NCI-H446 treated with DMSO at 0.1 percent for 48 hours (cell line): ENCODE measurements at places on chromosomes 6 and 20.

DNA sequence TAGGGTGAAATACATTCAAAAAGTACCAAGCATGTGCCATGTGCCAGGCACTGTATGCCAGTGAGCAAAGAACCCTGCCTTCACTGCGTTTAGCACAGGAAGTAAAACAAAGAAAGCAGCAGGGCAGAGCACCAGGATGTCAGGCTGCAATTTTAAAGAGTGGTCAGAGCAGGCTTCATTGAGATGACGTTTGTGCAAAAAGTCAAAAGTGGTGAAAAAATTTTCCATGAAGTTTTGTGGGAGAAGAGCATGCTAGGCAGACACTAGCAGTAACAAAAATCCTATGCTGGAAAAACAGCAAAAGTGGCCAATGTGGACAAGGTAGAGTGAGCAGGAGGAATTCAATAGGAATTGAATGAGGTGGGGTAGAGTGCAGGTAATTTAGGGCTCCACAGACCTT, 31.3 kb downstream of the AKIRIN2 start:
- DNase-seq = no peak

- DNase-seq = no peak
Observed at GRCh38 chr6:141513830-141514229, 618.9 kb upstream of the GJE1 start.

GRCh38 chr6:37938909-37939308, 119.4 kb downstream of the ZFAND3 start:
- DNase-seq = no peak

DNA sequence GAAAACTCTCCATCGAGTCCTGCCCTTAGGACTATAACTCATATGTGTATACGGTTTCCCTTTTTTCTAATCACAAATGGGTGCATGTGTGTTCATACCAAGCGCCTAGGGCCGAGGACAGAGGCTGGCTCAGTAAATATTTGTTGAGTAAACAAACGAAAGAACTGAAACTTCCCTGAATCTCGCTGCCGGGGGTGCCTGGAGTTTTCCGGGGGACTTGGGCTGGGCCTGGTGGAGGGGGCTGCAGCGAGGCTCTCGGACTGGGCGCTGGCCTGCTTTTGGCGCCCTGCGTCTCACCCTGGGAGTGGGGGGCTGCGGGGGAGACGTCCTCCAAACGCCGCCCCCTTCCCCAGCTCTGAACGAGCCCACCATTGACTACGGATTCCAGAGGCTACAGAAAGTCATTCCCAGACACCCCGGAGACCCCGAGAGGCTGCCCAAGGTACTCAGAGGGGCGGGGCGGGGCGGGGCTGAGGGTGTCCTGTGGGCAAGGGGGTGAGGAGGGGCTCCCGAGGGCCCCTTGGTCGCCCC, 49.0 kb downstream of the CPXM1 start:
- no peak for DNase-seq

DNA sequence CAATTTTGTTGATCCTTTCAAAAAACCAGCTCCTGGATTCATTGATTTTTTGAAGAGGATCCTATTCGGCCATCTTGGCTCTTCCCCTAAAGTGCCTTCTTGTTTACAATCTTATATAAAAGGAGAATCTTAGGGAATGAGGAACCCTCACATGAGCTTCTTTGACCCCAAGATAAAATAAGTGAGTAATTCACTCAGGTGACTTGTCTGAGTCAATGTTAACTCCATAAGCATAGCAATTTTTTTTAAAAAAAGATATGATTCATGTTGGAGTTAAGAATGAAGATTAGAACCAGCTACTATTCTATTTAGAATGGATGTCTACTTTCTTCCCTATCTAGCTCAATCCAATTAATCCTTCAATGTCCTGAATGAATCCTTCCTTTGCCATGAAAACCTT, 21.0 kb downstream of the WASF1 start:
- no peak for DNase-seq

DNA sequence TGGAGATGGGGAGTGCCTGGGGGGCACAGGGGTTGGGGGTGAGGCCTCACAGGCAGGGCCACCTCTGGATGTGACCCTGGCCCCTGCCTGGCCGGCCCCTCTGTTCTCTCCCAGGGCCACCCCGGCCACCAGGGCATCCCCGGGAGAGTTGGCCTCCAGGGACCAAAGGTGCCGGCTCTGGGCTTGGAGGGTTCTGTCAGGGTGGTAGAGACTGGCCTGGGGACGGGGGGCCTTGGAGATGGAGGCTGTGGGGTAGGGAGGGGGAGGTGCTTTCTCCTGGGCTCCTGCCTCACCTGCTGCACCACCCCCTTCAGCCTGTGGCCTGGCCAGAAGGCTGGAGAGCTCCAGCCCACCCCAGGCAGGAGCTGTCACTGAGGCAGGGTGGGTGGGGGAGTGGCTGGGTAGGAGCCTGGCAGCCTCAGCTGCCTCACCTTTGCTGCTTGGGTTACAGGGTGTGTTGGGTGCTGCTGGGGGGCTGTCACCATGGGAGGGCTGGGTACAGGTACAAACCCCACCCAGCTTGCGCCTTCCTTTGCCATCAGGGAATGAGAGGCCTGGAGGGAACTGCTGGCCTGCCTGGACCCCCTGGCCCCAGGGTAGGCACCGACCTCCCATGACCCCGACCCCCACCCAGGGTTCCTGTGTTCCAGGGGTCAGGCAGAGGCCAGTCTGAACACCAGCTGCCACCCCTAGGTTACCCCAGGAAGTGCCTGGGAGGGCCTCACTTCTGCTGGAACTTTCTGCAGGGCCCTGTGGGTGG, 32.7 kb downstream of the COL20A1 start:
- no peak for DNase-seq

- DNase-seq = no peak
Observed at GRCh38 chr6:15430186-15430585, 184.3 kb downstream of the JARID2 start.

DNA sequence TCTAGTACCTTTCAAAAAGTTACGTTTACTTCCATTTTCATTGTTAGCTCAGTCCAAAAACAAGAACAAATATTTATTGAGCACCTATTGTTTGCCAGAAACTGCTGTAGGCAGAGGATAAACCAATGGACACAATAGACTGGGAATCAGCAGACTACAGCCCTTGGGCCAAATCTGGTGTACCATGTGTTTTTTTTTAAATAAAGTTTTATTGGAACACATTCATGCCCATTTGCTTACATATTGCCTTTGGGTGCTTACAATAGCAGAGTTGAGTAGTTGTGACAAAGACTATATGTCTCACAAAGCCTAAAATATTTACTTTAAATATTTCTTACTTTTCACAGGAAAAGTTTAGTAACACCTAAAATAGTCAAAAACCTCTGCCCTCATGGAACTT, 216.1 kb downstream of the COL9A1 start:
- DNase-seq = no peak

- DNase-seq = no peak
Observed at GRCh38 chr6:106385530-106385929, 25.0 kb downstream of the CRYBG1 start.

DNA sequence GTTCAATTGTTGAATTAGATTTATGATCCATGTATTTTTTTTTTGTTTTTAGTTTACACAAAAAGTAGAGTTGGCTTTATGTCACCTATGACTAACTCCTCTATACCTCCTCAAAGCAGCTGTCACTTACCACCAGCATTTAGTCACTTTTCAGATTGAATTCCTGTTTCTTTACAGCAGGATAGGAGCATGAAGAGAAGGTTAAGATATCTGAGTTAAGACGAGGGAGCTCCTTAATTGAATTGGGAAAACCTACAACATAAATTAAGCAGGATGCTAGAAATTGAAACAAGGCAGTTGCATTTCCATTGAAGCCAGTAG, 237.2 kb downstream of the FARS2 start:
- no peak for DNase-seq

GRCh38 chr6:11012976-11013720, 31.0 kb downstream of the ELOVL2 start:
- no peak for DNase-seq

DNA sequence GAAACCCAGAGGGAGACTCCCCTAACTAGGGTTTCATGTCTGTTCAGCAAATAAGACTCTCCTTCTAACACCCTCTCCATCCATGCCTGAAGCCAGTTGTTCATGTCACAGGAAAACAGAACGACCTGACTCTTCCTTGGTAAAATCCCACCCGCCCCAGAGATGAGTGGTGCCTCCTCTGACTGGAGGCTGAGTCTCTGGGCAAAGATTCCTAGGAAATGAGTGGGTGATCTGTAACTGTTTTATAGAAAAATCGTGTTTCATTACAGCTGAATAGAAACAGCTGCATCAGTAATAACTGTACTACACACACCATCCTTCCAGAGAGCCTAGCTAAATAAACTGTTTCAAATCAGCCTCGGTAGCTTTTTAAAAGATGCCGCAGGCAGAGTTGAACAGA, 37.4 kb upstream of the MRPS10 start:
- no peak for DNase-seq

GRCh38 chr20:45987108-45987780, 15.2 kb upstream of the ZNF335 start:
- no peak for DNase-seq

GRCh38 chr6:97594844-97595243, 311.8 kb upstream of the MMS22L start:
- no peak for DNase-seq

GRCh38 chr6:82074556-82074955, 173.0 kb downstream of the IBTK start:
- no peak for DNase-seq

DNA sequence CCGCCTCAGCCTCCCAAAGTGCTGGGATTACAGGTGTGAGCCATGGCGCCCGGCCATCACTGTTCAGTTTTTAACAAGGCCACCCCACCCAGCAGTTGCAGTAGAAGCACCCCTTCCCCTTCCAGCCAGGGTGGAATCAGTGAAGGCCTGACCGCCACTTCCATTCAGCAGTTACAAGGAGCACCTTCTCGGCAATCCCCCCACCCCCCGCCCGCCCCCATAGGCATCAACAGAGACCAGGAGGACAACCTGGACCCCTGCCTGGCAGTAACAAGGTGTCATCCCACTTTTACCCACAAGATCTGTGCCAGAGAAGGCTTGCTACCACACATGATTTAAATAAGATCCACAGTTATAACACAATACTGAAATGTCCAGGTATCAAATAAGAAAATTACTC, 23.1 kb downstream of the NCR2 start:
- no peak for DNase-seq

DNA sequence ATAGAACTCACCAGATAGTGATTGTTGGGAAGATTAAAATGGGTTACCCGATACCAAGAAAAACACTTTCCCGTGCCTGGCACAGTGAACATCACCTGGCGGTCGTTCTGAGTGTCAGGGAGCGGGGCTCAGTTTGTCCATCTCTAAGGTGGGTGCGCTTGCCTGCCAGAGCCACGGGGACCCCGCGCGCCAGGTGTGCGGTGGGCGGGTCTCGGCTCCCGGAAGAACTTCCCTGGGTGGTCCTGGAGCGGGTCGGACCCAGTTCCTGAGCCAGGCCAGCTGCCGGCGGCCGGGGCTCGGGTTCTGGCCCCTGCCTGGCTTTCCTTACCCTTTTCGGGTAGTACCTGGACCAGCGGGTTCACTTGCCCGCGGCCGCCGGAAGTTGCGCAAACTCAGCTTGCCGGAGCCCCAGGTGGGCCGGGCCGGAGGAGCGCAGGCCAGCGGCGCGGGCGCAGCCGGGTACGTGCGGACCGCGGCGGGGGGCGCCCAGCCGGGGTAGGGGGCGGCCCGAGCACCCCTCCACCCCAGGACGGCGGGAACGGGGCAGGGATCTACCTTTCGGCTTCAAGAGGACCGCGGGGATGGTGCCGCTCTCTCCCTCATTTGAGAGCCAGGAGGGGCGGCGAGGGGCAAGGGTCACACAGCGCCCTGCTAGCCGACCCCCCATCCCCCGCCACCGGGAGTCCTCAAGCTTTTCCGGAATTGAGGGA, 7.5 kb downstream of the FAM110A start:
- no peak for DNase-seq

DNA sequence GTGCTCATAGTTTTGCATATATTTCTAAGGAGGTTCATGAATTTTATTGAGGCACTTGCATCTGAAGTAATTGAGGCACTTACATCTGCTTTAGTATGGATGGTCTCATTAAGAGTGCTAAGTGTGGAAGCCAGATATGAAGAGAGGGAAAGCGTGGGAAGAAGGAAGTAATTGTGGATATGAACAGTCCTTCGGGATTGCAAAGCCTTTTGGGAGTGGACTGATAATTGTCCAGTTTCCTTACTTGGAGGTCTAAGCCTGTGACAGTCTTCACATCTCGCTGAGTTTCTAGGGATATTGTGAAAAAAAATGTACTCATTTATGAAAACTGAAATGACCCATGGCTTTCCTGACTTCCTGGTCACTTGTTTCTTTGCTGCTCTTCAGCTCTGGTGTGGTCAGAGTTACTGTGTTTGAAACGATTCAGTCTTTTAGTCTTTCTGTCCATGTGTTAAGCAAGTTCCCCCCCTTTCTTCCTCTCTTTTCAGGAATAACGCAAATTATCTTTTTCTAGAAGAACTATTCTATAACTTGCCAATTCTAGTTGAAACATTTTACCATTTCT, 137.3 kb downstream of the ZFAND3 start:
- DNase-seq = no peak

GRCh38 chr6:107816818-107817217, 7.3 kb downstream of the SCML4 start:
- no peak for DNase-seq

DNA sequence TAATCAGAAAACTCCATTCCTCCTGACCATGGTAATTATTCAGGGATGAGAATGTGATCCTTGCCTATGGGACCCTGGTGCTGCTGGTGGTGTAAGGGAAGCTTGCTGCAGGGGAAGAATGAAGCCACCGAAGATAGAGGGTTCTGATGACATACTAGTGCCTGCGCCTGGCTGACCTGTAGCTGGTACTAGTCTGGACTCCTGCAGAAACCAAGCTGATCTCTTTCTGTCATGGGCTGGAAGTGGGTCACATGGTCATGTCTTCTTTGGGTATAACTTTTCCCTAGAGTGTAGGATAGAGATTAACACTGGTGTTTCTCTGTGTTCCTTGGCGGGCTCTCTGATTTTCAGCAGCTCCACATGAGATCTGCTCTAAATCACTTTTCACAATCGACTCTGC, 8.6 kb upstream of the SLC4A11 start:
- DNase-seq = no peak

DNA sequence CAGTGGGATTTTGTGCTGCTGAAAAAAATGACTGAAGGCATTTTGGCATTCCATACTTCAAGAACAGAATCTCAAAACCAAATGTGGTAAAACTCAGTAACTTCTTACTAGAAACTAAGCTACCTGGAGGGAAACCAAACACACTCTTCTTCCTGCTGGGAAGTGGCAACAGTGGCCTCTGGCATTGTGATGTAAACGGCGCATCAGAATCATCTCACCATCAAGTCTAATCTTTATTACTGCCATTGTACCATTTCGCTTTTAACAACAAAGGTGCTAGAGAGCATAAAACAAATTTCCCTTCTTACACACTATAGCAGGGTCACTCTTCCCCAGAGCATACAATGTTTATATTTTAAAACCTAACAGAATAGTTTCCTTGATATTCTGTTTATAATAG, 101.6 kb upstream of the CEP162 start:
- DNase-seq = no peak

GRCh38 chr20:8986631-8987030, 82.3 kb upstream of the PLCB4 start:
- no peak for DNase-seq

- no peak for DNase-seq
Observed at GRCh38 chr6:137665342-137665934, 171.2 kb upstream of the OLIG3 start.

- peak; percentile 63 for DNase-seq
Observed at GRCh38 chr6:124400261-124400999, 561.8 kb upstream of the RNF217 start.

GRCh38 chr6:5905431-5906339, 101.0 kb downstream of the NRN1 start:
- DNase-seq = peak; percentile 26

- DNase-seq = no peak
Observed at GRCh38 chr6:35496841-35497570, at the start of gene TEAD3. Gene TEAD3 (minus strand): TSS chr6:35497079.

- DNase-seq = no peak
Observed at GRCh38 chr6:101878554-101879276, 485.2 kb downstream of the GRIK2 start.
